M059J (cell line): ENCODE measurements at places on chromosomes 1 and 21.

DNA sequence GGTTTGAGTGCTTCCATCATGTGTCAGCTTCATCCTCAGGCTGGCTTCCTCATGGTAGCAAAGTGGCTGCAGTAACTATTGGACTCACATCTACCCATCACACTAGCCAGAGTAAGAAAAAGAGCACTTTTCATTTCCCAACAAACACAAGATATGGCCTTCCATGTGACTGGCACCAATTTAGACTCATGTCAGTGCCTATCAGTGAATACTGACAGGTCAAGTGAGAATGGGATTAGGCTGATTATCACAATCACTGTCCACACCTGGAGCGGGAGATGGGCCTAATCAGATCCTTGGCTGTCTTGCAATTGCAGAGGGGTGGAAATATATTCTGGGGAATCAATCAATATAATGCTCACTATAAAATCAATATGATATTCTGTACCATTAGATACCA is 2.9 kb upstream of the RABGAP1L start:
- no peak for DNase-seq

DNA sequence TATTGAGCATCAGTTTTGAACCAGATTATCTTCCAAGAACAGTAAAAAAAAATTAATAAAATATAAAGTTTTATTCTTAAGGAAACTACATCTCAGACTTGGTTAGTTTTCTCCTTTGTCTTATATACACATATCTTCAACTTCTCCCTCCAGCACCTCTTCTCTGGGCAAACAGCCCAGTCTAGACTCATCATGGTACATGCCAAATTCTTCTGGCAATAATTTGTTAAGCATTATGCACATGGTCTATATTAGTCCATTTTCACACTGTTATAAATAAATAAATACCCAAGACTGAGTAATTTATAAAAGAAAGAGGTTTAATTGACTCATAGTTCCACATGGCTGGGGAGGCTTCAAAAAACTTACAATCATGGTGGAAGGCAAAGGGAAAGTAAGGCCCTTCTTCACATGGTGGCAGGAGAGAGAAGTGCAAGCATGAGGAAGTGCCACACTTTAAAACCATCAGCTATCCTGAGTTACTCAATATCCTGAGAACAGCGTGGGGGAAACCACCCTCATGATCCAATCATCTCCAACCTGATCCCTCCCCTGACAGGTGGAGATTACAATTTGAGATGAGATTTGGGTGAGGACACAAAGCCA is 108.7 kb upstream of the RNPC3 start:
- no peak for DNase-seq

- no peak for DNase-seq
These were observed 459.9 kb upstream of the NFIA start for GRCh38 chr1:60622486-60622885.

GRCh38 chr1:31725777-31726535 is 22.1 kb upstream of the COL16A1 start:
- DNase-seq = no peak

- peak; percentile 96 for DNase-seq
These were observed 53.1 kb downstream of the NBPF6 start for GRCh38 chr1:108503062-108503733.

GRCh38 chr1:192631749-192632148 is 4.2 kb upstream of the RGS13 start:
- no peak for DNase-seq

GRCh38 chr1:64912191-64912590 is 54.2 kb downstream of the JAK1 start:
- no peak for DNase-seq

GRCh38 chr1:46300673-46301405 is 2.6 kb downstream of the LRRC41 start:
- DNase-seq = no peak

- no peak for DNase-seq
These were observed 9.8 kb downstream of the RGS18 start for GRCh38 chr1:192167911-192168700.

DNA sequence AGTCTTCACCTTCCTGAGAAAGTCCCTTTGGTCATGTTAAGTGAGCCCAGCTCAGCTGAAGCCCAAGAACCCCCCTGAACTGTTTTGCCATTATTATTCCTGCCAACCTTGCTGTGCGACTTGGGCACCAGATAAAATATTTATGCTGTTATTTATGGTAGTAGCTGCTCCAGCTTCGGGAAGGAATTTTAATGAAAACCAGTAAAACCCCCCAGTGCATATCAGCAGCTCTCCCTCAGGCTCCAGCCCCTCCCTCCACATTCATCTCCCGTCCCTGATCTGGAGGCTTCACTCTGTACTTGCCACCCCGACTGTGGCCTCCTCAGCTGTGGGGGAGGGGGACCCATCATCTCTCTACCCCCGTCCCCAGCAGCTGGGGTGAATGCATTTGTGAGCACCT is 12.7 kb downstream of the TTC22 start:
- no peak for DNase-seq

DNA sequence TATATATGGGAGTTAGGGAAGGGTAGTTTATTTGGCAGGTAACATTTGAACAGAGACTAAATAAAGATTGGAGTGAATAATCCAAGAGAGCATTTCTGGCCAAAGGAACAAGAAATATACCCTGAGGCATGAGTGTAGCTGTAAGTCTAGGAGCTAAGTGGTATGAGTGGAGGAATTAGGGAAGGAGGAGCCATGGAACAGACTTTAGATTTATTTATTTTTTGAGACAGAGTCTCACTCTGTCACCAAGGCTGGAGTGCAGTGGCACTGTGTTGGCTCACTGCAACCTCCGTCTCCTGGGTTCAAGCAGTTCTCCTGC is 18.4 kb downstream of the CAPZA1 start:
- DNase-seq = peak; percentile 74

- DNase-seq = peak; percentile 92
These were observed 183.9 kb downstream of the CAMTA1 start for GRCh38 chr1:6969106-6969505.

GRCh38 chr1:60102267-60103061 is 28.9 kb upstream of the C1orf87 start:
- DNase-seq = no peak

- DNase-seq = no peak
These were observed 23.6 kb upstream of the ABCB10 start for GRCh38 chr1:229582011-229582694.

DNA sequence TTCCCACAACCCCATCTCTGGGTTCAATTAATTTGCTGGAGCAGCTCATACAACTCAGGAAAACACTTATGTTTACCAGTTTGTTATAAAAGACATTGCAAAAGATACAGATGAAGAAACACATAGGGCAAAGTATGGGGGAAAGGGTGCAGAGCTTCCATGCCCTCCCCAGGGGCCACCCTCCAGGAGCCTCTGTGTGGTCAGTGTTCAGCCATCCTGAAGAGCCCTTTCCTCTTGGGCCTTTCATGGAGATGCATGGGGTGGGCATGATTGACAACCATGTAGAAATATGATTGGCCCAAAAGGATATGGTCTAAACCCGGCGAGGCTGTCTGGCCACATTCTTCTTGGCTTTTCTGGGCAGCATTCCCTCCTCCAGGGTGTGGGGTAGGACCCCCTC is 56.8 kb upstream of the PDE9A start:
- DNase-seq = no peak

DNA sequence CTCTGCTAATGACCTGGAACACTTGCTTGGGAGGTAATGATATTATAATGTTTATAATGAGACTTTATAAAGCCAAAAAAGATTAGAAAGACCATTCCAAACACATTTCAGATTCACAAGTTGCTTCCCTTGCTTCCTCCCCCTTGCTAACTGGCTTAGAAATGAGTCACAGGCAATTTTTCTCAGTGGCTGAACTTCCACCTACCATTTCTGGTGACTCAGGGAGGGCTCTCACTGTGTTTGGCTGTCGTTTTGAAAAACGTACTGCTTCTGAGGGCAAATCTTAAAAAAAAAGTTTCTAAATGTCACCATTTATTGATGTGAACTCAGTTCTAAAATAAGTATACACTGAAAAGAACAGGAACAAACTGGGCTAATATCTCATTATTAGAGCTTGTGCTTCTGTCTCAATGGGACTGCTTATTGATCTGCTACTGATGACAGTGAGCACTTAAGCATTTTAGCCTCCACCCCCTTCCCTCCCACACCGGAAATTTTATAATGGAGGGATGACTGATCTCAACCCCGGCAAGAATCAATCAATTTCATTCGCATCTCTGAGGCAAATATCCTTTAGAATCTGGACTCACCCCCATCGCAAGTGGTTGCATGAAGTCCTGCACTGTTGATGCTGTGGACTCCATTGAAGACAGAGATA is 278.3 kb downstream of the KCTD3 start:
- peak; percentile 78 for DNase-seq

GRCh38 chr1:3082571-3083516 is 13.8 kb downstream of the PRDM16 start:
- no peak for DNase-seq

DNA sequence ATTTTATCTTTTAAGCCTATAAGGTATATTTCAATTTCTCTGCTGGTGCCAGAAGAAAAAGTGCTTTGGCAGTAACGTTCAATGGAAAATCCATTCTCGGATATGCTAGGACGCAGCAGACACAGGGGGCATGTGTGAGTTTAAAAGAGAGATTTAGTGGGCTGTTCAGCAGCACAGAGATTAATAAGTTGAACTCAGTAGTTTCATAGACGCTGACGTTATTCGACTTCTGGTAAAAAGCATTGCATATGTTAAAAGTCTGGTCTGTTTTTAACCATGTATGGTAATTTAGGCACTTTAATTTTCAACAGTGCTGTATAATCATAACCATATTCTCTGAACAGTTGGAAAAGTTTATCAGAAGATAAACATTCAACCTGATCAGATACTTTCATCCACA is 99.6 kb downstream of the ATP6V1G3 start:
- no peak for DNase-seq

- DNase-seq = peak; percentile 81
These were observed 20.2 kb downstream of the CLIC4 start for GRCh38 chr1:24765308-24765988.

- DNase-seq = no peak
These were observed 4.5 kb upstream of the REN start for GRCh38 chr1:204170494-204171155.

- DNase-seq = no peak
These were observed 2.0 kb downstream of the C1orf116 start for GRCh38 chr1:207030522-207031009.

DNA sequence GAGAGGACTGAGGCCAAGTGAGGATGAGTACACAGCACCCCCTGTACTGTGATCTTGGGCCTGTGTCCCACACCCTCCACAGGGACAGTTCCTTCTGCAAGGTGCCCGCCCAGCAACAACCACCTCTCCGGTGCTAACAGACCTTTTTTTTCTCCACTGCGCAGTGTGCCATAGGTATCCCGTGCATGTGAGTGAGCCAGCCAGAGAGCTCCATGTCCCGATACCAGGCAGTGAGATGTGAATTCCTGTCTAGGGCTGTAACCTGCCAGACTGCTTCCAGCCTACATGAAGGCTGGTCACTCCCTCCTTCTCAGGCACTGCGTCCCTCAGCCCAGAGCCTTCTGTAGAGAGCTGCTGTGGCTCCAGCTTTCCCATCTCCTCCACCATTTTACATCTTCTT is 56.9 kb downstream of the PCBP3 start:
- DNase-seq = no peak

GRCh38 chr1:176149939-176150807 is 56.9 kb downstream of the COP1 start:
- no peak for DNase-seq

GRCh38 chr1:167789501-167789900 is 67.7 kb downstream of the MPZL1 start:
- DNase-seq = no peak

DNA sequence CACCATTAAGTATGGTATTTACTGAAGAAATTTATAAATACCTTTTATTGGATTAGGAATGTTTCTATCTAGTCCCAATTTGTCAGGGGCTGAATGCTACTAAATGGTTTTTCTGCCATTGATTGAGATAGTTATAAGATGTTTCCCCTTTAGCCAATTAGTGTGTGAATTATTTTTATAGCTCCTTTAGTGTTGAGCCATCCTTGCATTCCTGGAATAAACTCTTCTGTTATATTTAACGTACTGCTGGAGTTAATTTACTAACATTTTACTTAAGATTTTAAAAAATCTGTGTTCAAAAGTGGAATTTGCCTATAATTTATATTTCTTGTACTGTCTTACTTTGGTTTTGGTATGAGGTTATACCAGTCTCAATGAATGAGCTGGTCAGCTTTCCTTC is 25.4 kb upstream of the LRRC3 start:
- DNase-seq = no peak

- peak; percentile 50 for DNase-seq
These were observed 18.0 kb downstream of the PGM1 start for GRCh38 chr1:63611231-63611630.

GRCh38 chr1:1082776-1083415 is 8.8 kb upstream of the RNF223 start:
- no peak for DNase-seq

DNA sequence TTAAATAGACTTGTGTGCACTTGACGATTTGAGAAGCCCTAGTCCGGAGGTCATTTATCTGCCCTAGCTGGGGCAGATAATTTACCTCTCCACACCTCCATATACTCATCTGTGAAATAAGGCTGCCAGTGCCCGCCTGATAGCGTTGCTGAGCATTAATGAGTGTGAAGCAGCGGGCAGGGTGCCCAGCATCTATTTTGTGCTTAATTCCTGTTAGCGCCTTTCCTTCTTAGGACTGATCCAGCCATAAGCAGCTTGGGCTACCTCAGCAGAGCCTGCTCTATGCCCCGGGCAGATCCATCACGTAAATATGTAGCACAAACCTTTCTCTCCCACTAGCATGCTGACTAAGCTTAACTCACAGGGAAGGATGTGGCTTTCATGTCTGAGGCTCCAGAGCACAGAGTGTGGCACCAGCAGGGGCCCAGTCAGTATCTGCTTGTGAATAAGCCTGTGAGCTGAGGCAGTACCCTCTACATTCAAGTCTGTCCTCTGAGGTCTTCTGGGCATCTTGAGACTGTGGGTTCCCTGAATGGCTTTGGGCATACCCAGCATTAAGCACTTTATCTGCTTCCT is 21.5 kb upstream of the RNF187 start:
- DNase-seq = no peak

DNA sequence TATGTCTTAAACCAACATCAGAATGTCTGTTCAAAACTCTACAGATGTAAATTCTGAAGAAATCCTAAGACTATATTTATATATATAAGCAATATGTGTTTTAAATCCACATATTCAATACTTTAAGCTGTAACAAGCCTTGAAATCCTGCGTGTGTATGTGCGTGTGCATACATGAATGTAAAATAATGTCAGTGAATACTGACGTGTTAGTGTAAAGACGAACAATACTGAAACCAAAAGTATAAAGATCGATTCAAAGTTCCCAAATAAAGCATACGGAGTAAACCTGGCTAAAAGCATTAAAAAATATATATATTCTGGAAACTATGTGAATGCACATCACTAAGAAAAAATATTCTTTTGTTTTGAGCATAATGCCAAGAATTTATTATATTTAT is 668.6 kb upstream of the NCAM2 start:
- DNase-seq = no peak

- DNase-seq = no peak
These were observed 50.4 kb upstream of the SOD1 start for GRCh38 chr21:31609081-31609480.

GRCh38 chr1:4571263-4571662 is 83.1 kb upstream of the AJAP1 start:
- DNase-seq = no peak

GRCh38 chr21:42129300-42130266 is 58.5 kb downstream of the UMODL1 start:
- no peak for DNase-seq
